ENCODE measurements at places on chromosomes 3 and 15.
A peak's percentile ranks its signal among the peaks of the same experiment; 100 is the strongest.

DNA sequence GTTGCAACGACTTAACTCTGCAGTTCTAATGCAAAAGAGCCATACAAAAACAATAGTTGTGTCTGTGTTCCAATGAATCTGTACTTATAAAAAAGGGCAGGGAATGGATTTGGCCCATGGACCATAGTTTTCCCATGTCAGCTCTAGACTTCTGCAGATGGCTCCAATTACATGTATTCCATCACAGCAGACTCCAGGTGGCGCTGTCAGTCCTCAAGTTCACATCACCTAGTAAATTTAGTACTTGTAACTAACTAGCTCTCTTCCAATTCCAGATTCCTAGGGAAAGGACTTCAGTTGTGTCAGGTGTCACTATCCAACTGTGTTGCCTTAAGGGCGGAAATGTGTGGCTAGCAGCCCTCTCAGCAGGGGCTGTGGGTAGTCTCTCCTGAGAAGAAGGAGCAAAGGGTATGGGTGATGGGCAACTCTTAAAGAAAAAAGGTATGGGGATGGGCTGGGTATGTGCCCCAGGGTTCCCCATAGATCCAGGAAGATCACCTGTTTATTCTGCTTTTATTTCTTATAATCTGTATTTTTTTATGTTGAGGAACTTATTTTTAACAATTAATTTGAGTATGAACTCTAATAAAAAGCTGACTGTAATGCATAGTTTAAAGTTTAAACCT is 36.2 kb downstream of the BBS4 start:
- peak; percentile 38 for DNase-seq

DNA sequence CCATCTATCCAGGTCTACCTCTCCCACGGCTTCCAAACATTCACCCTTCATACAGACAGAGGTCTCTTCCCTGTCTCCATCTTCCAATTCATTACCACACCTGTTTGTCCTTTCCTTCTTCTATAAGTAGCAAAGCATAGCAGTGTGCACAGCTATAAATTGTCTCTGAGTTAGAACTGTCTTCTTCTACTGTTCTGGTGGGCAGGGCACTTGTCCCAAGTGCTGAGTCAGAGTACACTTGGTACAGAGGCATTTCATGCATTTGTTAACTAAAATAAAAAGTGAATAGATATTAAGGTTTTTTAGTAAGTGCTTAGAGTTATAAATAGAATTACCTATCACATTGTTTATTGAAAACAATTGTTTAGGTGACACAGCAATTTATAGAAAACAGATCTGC is 150.1 kb upstream of the CCDC54 start:
- no peak for DNase-seq

DNA sequence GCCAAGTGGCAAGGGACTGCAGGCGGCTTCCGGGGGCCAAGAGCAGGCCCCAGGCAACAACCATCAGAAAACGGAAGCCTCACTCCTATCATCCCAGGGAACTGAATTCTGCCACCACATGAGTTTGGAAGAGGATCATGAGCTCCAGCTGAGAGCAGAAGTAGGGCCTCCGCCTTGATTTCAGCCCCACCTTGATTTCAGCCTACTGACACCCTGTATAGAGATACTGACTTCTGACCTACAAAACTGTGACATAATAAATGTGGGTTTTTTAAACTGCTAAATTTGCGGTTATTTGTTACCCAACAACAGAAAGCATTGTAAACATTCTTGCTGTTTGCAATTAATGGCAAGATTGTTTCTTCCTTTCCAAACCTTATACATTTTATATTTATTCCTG is 21.6 kb upstream of the RARRES1 start:
- no peak for DNase-seq

DNA sequence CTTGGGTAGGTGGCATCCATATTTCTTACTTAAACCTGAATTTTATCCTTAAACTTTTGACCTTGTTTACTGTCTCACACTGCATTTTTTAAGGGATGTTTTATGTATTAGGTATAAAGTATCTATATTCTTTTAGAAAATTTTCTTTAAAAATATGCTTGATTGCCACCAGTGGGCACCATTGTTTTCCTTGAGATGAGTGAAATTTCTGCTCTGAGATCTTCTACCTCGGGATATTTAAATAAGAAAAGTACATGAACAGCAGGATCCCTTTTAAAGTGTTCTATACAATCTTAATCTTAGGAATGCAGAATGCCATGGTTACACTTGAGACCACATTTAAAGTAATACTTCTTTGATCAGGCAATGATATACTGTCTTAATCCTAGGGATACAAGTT is 108.7 kb downstream of the SLMAP start:
- DNase-seq = peak; percentile 16

GRCh38 chr3:123076496-123077418 is 9.9 kb downstream of the PDIA5 start:
- no peak for DNase-seq

DNA sequence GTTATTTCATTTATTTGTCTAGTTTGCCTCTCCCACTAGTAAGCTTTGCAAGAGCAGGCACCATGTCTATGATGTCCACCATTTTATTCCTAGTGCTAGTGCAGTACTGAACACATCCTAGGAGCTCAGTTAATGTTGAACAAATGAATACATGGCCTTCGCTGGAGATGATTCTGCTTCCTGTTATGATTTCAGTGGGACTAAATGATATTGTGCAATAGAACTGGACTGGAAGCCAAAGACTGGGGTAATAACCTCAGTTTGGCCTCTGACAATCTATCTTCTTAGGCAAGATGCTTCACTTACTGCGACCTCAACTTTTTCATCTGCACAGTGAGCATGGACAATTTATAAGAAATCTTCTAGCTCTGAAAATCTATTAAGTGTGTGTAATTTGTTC is 191.3 kb downstream of the ADAMTSL3 start:
- DNase-seq = no peak

- no peak for DNase-seq
Measured at GRCh38 chr15:101126618-101127505, 125.0 kb downstream of the CHSY1 start.

- DNase-seq = no peak
Measured at GRCh38 chr3:121869736-121870135, 24.5 kb upstream of the SLC15A2 start.

DNA sequence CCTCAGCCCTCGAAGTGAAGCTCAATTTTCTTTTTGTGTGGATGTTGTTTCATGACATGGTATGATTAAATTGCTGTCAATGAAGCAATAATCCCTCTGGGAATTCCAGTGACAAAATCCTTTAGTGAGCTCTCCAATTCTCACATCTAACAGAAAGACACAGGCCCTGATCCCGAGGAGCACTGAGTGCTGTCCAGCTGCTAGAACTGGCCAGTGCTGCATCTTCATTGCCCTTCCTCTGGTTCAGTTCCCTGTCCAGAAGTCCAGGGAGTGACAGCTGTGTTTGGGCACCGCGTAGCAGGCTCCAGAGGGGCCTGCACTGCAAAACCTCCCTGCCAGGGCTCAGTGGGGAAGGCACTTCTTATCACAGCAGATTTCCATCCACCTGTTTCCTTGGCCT is 516.8 kb upstream of the ATP11B start:
- no peak for DNase-seq

DNA sequence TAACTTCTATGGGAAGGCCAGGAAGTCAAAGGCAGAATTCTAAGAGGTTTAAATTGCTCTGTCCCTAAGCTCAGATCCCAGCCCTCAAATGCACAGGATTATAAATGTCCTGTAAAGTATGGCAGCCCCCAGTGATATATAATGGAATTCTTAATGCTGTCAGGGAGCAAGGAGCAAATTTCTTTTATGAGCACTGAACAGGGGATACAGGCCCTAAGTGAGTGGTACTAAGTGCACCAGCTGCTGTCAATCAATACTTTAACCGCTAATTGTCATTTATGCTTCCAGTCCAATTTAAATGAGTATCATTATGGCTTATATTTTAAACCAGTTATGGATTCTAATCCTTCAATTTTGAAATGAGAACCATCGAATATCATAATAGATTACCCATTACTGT is 4.7 kb downstream of the SLC9A9 start:
- no peak for DNase-seq

DNA sequence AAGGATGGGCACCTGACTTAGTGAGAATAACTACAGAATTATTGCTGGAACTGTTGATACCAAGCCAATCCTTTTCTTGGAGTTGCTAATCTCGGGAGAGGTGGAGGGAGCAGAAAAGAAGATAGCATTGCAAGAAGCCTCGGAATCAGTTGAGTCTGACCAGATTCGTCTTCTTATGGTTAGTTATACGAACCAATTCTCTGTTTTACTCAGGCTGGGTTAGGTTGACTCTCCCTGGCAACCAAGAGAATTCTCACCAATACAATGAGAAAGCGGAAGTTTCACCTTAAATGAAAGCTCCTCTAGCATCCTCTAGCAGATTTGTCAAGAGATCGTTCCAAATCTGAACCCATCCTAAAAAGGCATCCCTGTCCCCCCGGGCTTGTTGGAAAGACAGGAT is 43.5 kb upstream of the UBE2E1 start:
- no peak for DNase-seq

- no peak for DNase-seq
Measured at GRCh38 chr3:20147361-20147760, 38.6 kb downstream of the SGO1 start.

GRCh38 chr3:111521891-111522290 is 20.1 kb upstream of the CD96 start:
- no peak for DNase-seq

GRCh38 chr3:181932039-181932438 is 220.3 kb downstream of the SOX2 start:
- DNase-seq = no peak

DNA sequence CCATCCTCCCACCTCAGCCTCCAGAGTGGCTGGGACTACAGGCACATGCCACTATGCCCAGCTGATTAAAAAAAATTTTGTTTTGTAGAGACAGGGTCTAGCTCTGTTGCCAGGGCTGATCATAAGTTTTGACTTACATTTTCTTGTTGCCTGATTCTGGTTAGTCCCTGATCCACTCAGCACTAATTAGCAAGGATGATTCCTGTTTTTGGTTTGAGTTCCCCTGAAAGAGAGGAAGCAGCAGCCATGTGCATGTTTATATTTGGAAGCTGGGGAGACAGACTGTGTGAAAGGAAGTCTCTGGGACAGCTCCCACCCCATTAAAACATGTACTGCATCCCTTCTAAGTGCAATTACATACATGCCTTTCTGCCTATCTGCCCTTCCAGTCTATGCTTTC is 3.6 kb upstream of the NCK1 start:
- no peak for DNase-seq

GRCh38 chr3:100753846-100754245 is 44.6 kb downstream of the TFG start:
- DNase-seq = no peak

GRCh38 chr3:72255191-72255590 is 470.2 kb upstream of the PROK2 start:
- DNase-seq = no peak

- no peak for DNase-seq
Measured at GRCh38 chr3:108513961-108514360, 3.6 kb upstream of the MYH15 start.

DNA sequence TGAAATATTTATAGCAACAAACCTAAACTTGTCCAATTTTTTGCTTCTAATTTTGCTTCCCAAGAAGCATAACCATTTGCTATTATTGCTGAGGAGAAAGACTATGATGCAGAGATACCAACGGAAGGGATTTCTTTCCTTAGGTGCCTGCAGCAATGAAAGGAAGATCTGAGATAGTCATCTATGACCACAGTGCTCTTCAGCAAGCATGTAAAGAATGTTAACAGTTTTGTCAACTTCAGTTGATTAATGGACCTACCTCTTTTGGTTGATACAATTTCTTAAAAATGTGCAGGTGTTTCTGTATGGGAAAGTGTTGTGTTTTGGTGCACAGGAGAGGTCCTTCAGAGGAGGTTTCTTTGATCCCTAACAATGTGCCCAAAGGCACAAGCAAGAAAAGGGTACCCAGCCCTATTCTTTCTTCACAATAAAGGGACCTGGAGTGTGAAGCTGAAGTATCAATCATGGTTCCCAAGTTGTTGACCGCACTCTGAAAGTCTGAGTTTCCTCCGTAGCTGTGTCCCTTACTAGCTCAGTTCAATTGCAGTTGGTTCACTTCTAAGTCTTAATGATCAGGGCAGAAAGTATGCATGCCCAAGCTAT is 307.7 kb upstream of the KCNH8 start:
- DNase-seq = no peak

- no peak for DNase-seq
Measured at GRCh38 chr15:101597360-101597928, 54.7 kb downstream of the TM2D3 start.

- DNase-seq = peak; percentile 69
Measured at GRCh38 chr3:14847613-14848541, 29.1 kb downstream of the FGD5 start.

DNA sequence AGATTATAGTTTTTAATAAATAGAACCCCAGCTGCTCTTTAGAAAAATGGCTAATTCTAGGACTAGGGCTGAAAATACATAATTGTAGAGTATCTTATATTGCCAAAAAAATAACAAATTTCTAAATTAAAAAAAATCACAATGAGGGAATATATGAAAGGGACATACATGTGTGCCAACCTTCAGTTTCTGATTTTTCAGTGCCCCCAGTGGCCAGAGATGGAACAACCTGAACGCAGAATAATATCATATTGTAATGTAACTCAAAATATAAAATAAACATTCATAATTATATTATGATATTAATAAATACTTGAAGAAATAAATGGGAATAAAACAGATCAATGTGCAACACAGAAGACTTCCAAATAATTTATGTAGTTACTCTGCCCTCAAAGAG is 460.5 kb downstream of the ZNF385D start:
- no peak for DNase-seq

DNA sequence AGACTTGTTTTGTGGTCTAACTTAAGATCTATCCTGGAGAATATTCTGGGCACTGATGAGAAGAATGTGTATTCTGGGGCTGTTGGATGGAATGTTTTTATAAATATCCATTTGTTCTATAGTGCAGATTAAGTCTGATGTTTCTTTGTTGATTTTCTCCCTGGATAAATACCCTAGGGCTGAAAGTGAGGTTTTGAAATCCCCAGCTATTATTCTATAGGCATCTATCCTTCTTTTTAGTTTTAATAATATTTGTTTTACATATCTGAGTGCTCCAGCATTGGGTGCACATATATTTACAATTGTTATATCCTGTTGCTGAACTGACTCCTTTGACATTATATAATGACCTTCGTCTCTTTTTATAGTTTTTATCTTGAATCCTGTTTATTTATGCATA is 42.9 kb downstream of the GALK2 start:
- DNase-seq = no peak

- DNase-seq = peak; percentile 93
Measured at GRCh38 chr3:43872301-43872700, 181.6 kb downstream of the ABHD5 start.

DNA sequence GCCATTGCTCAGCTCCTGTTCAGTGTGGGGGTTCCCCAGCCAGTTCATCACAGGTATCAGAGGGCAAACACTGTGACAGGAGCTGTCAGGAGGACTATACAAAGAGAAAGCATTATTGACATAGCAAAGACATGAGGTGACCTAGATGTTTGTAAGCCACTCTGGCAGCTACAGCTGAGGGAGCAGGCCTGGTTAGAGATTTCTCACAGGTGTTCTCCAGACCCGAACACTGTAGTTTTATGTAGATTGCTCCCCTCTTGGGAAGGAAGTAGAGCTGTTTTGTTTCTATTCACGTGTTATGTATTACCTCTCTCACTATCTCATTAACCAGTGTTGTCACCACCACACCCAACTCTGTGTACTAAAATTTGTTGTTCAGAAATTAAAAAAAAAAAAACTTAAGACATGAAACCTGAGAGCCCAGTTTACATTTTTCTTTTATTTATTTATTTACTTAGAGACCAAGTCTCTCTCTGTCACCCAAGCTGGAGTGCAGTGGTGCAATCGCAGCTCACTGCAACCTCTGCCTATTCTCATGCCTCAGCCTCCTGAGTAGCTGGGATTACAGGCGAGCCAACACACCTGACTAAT is 123.7 kb downstream of the RBPMS2 start:
- no peak for DNase-seq

GRCh38 chr3:49428752-49429080 is 408 bp downstream of the NICN1 start:
- no peak for DNase-seq

Data from kidney capillary endothelial cell (primary cell).